ENCODE measurements at places on chromosomes 3 and 15.

- DNase-seq = no peak
These were observed 7.4 kb downstream of the RPL14 start for GRCh38 chr3:40464339-40465110.

GRCh38 chr3:136703429-136703828 lies 48.7 kb downstream of the STAG1 start:
- DNase-seq = no peak

GRCh38 chr3:175356899-175357324 lies 497.8 kb downstream of the NAALADL2 start:
- no peak for DNase-seq

GRCh38 chr3:171994646-171995428 lies 44.5 kb upstream of the FNDC3B start:
- DNase-seq = peak; percentile 36

GRCh38 chr3:189632242-189632641 lies 1.1 kb downstream of the TP63 start:
- DNase-seq = no peak

- no peak for DNase-seq
These were observed 86.6 kb downstream of the RBPMS2 start for GRCh38 chr15:64688770-64689169.

DNA sequence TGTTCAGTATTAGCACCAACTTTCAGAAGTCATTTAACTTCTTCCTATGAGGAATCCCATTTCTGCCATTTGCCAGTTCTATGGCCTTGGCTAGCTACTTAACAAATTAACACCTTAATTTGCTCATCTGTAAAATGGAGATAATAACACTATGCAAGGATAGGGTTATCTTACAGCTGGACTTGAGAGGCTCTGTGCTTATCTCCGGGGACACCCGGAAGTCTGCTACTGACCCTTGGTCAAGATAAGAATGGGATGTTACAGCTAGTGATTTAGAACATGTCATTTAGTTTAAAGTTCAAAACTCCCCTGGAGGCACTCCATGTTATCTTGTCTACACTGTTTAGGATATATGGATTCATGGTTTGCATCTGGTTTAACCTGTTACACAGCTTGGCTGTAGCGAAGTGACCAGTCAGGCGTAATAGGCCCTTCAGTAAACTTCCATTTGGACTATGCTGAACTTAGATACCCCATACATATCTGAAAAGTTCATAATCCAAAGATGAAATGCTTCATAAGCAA lies 156.0 kb upstream of the CD96 start:
- DNase-seq = no peak

DNA sequence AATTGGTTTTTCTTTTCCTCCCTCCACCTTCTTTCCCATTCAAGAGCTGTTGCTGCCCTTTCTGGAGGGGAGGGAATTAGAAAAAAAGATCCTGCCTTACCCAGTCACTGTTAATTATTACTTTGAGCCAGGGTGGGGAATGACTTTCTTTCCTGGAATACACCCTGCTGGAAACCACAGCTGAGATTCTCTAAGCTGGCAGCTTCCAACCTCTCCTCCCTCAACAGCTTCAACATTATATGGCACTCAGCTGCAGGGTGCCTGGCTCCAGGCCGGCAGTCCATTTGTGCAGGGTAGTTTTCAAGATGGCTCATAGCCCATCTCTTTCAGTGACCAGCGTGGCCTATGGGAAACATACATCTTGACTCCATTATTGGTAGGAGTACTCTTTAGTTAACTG lies 105.8 kb downstream of the UBE3A start:
- DNase-seq = no peak

DNA sequence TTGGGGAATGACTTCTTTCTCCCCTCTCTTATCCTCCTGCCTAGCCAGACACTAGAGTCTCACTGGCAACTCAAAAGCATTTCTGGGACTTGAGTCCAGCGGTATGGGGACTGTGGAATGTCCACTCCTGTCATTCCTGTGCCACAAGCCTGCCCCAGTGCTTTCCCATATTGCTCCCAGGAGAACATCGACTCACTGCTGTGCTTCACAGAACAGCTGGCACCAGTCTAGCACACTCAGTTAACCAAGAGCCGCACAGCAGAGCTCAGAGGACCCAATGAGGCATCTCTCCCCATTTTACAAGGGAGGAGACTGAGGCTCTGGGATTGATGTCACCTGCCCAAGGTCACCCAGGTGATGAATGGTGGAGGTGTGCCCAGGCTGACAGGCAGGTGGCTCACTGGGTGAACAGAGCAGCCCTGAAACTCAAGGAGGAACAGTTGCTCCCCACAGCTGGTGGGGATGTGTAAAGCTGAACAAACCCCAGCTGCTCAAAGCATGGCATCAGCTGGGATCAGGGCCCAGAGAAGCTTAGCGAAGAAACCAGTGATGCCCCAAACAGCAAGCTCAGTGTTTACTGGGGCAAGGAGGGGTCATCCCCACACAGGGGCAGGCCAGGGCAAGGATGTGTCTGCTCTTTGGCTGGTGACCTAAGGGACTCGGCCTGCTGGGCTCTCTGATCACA lies 35.4 kb upstream of the DUSP7 start:
- no peak for DNase-seq

DNA sequence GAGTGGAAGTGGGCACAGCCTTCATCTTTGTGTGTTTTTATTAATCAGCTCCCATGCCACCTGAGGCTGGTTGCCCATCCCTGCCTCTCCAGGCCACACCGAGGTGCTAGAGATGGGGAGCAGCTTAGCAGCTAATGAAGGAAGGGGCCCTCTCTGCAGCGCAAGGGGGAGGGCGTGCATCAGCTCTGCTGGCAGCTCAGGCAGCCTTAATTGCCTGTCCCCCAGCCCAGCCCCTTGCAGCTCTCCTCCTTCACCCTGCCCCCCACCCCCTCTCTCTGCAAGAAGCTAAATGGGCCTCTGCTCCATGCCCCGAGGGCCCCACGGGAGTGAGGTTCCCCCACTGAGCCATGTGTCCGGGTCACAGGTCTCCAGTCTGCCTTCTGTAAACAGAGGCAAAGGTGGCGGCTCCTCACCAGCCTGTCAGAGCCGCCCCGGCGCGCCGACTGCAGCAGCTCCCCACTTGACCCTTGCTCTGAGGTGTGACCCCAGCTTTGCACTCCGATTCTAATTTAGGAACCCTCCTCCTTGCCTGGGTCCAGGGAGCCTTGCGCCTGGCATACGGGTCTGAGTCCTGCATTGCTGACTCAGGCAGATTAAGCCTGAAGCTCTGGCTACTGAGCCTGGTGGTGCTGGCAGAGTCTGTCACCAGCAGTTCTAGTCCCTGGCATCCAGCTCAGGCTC lies 27.9 kb upstream of the NTRK3 start:
- no peak for DNase-seq

- DNase-seq = peak; percentile 5
These were observed 308.4 kb downstream of the PDCD6IP start for GRCh38 chr3:34106879-34107278.

- DNase-seq = no peak
These were observed 41.9 kb downstream of the MRPS25 start for GRCh38 chr3:15023249-15023648.

DNA sequence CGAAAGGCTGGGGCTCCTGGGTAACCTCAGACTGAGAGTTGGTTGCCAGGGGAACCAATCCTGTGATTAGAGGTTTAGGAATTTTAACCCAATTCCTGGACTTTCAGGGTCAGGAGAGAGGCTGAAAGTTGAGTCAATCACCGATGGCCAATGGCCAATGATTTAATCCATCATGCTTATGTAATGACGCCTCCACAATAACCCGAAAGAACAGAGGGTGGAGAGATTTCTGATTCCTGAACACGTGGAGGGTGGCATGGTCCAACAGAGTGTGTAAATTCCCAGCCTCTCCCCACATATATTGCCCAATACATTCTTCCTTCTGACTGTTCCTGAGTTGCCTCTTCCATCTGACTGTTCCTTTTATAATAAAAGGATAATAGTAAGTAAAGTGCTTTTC lies 137.2 kb upstream of the CBLB start:
- peak; percentile 11 for DNase-seq

GRCh38 chr3:150080058-150080730 lies 109.5 kb upstream of the PFN2 start:
- DNase-seq = no peak

GRCh38 chr3:68408626-68409025 lies 523.7 kb downstream of the TAFA4 start:
- DNase-seq = no peak

- no peak for DNase-seq
These were observed 126.6 kb downstream of the TJP1 start for GRCh38 chr15:29695489-29696167.
